GM19239 (cell line): ENCODE measurements at places on chromosomes 5 and 9.

DNA sequence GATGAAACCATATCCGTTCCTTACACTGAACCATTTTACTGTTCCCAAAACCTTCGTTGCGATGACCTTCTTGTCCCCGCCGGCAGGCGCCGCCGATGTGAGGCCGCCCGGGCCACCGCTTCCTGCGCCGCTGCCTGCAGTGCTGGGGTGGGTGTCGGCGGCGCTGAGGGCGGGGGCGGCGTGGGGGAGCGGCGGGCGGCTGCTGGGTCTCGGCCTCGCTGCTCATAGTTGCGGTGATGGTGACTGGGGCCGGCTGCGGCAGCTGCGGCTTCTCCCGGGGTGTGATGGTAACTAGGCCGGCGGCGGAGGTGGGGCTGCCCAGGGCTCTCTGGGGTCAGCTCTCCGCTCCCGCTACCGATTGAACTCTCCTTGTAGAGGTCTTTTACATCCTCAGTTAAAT, 14.1 kb upstream of the OR2S2 start:
- DNase-seq, result no peak

DNA sequence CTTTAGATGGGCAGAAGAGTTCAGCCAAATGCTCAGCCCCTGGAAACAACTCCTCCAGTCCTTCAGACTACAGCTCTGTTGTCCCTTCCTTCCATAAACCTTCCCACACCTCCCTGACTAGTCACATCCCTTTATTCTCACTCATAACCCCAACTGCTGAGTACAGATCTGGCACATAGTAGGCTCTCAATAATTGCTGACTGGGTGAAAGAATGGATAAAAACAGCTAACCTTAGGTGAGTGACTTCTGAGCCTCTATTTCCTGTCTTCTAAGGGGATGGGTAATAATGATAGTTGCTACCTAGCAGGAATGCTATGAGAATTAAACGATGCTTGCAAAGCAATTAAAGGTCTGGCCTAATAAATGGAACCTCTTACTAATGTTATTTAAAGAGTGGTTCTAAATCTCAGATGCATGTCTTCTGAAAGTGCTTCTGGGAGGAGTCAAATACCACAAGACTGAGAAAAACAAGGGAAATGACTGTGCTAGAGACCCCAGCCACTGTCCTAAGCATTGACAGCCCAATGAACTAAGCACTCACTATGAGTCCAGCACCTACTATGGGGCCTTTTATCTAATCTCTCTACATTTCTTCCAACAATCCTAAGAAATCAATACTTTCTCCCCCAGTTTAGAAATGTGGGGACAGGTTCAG, 2.5 kb upstream of the NR6A1 start:
- DNase-seq, result no peak

GRCh38 chr5:67350618-67351201, 154.1 kb upstream of the CD180 start:
- DNase-seq, result no peak

GRCh38 chr9:71764463-71764862, 3.9 kb downstream of the CEMIP2 start:
- no peak for DNase-seq

DNA sequence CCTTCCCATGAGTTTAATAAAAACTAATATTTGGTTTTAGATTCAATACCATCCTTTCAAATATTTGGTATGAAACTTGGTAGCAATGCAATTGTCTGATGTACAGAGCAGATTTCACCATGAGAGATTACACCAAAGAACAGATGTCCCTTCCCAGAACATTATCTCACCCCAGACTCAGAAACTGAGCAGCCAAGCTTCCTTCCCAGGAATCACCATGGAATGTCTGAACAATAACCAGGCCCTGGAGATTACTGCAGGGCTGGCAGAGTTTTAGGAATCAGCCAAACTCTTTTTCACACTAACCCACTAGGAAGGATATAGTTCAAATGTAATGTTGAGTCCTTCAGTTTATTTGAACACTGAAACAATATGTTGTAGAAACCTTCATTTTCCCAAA, 23.9 kb downstream of the CLTA start:
- DNase-seq, result no peak

GRCh38 chr5:94240993-94241651, 377.3 kb downstream of the KIAA0825 start:
- no peak for DNase-seq

- no peak for DNase-seq
Measured at GRCh38 chr5:14238272-14238671, 95.1 kb downstream of the TRIO start.

DNA sequence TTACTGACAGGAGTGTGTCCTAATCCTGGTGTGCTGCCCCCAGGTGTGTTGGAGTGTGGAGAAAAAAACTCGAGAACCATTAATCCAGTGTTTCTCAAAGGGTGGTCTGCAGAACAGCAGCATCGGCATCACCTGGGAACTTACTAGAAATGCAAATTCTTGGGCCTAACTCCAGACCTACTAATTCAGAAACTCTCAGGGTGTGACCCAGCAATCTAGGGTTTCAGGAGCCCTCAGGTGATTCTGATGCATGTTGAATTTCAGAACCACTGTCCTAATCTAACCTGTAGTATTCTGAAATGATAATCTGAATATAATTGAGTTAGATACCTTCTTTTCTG, 30.0 kb upstream of the IL6ST start:
- no peak for DNase-seq

DNA sequence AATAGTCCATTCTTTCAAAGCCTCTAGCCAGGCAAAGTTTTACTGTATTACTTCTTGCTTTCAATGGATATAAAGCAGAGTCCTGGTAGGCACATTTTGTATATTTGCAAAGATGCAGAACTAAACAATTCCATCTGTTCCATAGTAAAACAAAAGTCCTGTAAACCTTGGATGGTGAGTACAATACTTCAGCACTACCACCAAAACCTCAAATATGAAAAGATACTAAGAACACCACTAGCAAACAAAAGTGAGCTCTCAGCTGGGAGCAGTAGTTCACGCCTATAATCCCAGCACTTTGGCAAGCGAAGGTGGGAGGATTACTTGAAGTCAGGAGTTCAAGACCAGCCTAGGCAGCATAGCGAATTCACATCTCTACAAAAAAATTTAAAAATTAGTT, 195.0 kb downstream of the MSX2 start:
- DNase-seq, result no peak

DNA sequence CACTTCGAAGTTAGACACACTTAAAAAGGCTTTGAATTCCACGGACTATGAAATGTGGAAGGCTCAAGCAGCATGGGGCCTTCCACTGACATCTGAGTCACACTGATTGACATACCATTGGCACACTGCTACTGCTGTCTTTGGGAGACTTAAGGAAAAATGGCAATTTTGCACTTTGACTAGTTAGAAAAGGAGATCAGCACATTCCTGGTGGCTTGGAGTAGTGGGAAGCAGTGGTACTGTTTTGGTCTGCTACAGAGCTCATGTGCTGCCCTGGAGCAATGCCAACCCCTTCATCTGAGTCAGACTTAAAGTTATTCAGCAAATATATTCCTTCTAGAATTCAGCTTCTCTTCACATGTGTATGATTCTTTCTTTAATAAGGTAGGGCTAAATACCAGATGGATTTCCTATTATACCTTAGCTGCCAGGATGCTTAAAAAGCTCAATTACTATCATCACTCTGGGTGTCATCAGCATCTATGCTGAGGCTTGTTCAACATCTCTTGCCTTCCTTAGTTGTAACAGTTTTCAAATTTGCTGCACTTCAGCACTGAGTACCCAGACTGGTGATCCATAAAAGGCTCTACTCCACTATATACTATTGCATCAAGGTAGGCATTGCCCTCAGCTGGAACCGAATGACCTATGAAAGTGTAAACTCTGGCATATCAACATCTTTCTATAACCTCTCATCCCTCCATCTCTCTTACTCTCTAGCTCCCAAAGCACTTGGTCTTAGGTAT, 42.3 kb upstream of the MOCS2 start:
- DNase-seq, result no peak

- peak; percentile 40 for DNase-seq
Measured at GRCh38 chr5:68196876-68197275, 18.7 kb upstream of the PIK3R1 start.

GRCh38 chr9:98182889-98183599, 9.4 kb downstream of the CORO2A start:
- DNase-seq, result no peak

DNA sequence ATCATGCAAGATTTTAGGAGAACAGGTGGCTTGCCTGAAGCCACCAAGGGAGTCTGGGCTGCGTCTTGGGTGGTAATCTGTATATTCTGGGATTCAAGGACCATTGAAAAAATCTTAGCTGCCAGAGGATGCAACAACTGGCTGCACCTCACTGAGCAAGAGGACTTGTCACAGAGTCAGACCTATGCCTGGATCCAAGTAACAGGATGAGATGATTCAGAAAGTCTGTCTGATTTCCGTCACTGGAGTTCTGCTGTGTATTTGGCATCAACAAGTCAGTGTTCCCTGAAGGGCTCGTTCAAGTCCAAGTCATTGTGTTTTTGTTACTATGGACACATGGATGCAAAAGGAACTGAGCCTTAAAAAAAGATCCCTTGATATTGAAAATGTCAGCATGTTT, 37.8 kb upstream of the CARTPT start:
- no peak for DNase-seq

GRCh38 chr9:112873773-112874405, 16.8 kb downstream of the SLC46A2 start:
- no peak for DNase-seq

DNA sequence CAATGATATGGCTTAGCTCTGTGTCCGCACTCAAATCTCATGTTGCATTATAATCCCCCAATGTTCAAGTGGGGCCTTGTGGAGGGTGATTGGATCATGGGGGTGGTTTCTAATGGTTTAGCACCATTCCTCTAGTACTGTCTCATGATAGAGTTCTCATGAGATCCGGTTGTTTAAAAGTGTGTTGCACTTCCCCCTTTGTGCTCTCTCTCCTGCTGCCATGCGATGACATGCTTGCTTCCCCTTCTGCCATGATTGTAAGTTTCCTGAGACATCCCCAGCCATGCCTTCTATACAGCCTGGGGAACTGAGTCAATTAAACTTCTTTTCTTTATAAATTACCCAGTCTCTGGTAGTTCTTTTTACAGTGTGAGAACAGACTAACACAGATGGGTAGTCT, 427.1 kb downstream of the CHSY3 start:
- DNase-seq, result no peak

- DNase-seq, result no peak
Measured at GRCh38 chr5:67361932-67362729, 165.5 kb upstream of the CD180 start.

- DNase-seq, result no peak
Measured at GRCh38 chr5:54066433-54066832, 243.9 kb downstream of the ARL15 start.

- DNase-seq, result no peak
Measured at GRCh38 chr5:72157625-72157962, 50.3 kb downstream of the MAP1B start.

- DNase-seq, result no peak
Measured at GRCh38 chr5:151953833-151954232, 29.2 kb upstream of the GLRA1 start.

GRCh38 chr5:154166901-154167791, 23.4 kb upstream of the GALNT10 start:
- no peak for DNase-seq

GRCh38 chr5:4905674-4906520, 234.2 kb upstream of the ADAMTS16 start:
- no peak for DNase-seq

GRCh38 chr9:112180387-112180881, 5.3 kb upstream of the SUSD1 start:
- DNase-seq, result no peak

DNA sequence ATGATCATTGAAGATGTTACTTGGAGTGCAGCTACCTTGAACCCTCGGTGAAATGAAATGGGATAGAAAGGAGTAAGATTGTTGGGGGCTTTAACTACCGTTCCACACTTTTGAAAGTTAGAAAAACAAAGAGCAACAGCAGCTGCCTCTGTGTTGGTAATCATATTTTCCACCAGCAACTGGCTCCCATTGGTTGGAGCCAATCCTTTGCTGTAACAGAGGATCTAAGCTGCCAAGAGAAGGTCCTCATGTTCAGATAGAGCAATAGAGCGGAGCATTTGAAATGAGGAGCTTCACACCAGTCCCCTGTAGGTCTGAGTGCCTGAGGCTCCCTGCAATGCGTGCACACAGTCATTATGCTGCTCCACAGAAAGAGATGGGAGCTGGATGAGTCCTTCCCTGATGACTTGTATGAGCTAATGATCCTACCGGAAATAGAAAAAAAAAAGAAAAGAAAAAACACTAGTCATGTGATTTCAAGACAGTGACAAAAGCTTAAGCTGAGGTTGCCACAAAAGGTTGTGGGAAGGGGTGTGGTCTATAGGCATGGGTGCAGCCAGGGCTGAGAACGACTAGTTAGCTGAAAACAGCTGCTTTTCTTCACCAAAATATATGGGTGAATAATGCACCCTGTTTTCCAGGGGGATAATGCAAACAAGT, 300.7 kb downstream of the MLLT3 start:
- no peak for DNase-seq

- DNase-seq, result no peak
Measured at GRCh38 chr5:87755360-87755759, 342.6 kb upstream of the CCNH start.

DNA sequence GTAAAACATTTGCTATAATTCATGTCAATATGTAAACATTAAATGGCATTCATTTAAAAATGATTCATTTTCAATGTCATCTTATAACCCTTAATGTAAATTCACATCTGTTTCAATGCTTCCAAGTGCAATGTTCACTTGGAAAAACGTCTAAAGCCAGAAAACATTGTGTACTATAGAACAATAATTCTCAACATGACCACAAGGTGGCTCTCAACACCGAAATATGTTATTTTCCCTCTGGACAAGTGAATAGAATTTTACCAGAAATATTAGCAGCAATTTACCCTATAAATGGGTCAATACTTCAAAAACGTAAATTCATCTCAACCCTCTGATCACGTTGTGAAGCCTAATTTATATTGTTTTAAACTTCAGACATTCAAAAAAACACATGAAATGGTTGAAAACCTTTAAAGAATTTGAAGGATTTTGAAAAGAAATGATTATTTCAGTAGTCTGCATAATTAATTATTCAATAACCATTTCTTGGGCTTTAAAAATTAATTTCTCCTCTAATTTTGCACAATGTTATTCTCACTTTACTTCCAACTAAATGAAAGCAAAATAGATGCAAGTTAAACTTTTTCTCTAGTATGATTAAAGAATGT, 11.0 kb downstream of the CDH10 start:
- DNase-seq, result no peak

- no peak for DNase-seq
Measured at GRCh38 chr5:74367241-74367733, 273.2 kb downstream of the ENC1 start.

GRCh38 chr9:9945966-9946365, 666.8 kb downstream of the PTPRD start:
- no peak for DNase-seq

DNA sequence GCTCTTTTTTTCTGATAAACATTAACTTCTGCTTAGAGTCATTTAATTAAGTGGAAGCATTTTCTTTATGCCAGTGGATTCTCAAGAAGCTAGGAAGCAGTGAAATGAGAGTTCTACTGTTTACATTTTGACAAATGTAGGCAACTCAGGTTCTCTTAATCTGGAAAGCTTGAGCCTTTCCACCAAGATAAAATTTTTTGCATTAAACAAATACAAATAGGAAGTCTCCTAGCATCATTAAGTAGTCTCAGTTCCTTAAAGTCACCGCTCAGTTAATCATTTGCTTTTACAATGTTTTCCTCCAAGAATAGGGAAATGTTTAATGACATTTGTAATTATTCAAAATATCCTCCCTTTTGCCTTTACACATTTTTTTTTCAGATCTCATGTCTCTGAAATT, 290.4 kb upstream of the PDE4D start:
- DNase-seq, result no peak
